Glutamatergic neuron (in vitro differentiated cells): ENCODE measurements at places on chromosomes 4 and X. TPM values are rescaled to one million over a fixed set of nuclear protein-coding genes. Genes with fewer than 3 reads are reported as not detected.

ASB9 gene
- total RNA-seq, result not detected

SPOCK3 gene
- total RNA-seq, result 26.8 TPM

ARX gene
- 0.98 TPM for total RNA-seq

PHEX gene
- 0.17 TPM for total RNA-seq

DNA sequence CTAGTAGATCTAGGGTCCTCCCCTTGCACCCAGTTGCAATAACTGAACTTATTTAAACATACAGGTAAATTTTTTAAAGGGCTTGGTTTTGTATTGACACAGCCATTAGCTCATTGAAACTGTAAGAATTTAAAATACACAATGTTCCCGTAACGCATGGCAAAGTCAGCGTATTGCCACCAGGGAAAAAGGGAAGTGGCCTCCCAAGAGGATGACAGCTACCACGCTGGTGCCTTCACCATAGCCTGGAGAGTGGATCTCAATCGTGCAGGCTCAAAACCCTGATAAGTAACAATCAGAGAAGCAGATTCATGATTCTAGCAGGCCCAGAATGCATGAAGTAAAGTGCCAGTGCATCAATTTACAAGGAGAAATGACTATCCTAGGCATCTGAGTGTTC, 49.4 kb upstream of the RELL1 start:
- H3K27ac ChIP-seq, result no peak overlapping the region
- peaks cover 2% of the 10 kb centered on the region for H3K4me1 ChIP-seq

RAB40A gene
- 0.47 TPM for total RNA-seq

GLRA3 gene
- not detected for total RNA-seq

DNA sequence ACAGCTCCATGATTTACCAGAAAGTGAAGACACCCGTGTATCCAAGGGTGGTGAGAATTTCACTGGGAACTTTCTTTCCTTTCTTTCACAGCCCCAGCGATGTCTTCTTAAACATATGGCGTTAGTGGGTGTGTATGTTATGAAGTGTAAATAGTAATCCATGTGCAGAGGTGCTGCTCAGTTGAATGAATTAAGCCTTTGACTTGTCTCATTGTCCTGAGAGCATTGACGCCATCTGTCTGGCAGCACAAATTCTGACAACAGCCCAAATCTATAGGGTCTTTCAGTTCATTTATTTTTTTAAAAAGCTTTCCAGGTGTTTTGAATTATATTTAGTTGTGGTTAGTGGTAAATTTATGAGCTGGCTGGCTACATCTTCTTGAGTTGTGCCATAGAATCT, 69.4 kb downstream of the CLCN5 start:
- H3K36me3 ChIP-seq, result no peaks in the 10 kb centered on the region
- peaks cover 13% of the 10 kb centered on the region for H3K4me1 ChIP-seq
- H3K27ac ChIP-seq, result no peak overlapping the region
- H3K27me3 ChIP-seq, result no peaks in the 10 kb centered on the region

DNA sequence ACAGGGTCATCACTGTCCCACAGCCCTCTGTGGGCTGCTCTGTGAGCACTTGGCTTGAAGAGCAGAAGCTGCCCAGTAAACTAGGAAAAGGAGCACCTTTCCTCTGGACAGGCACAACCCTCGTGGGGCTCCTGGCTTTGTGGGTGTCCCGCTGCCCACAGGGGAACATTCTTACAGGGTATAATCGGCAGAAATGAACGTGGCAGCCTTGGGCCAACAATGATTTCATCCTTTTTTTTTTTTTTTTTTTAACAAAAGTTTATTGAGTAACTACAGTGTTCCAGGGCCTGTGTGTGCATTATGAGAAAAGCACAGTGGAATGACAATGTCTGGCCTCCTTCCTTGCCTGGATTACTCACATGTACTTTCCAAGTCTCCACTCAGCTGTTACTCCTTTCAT, 197.2 kb downstream of the PDGFC start:
- H3K4me3 ChIP-seq, result no peak overlapping the region
- H3K27me3 ChIP-seq, result no peaks in the 10 kb centered on the region
- DNase-seq, result no peak
- no peaks in the 10 kb centered on the region for H3K36me3 ChIP-seq

TBX22 gene
- not detected for total RNA-seq

CT45A3 gene
- total RNA-seq, result not detected

DNA sequence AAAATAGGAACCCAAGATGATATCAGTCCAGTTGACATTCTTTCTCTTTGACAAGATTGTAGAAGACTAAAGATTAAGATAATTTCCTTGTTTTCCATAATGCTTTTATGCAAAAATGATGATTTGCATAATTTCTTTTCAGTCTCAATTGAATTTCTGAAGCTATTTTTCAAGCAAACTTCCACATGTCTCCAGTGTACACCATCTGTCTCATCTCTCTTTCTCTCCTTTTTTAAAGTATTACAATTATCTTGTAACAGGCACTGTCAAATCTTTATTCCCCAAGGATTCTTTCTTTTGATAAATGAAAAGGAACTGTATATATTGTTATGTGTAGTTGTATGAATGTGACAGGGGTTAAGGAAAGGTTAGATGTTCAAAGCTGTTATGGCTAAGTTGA, 7.9 kb upstream of the SH3RF1 start:
- no peaks in the 10 kb centered on the region for H3K36me3 ChIP-seq
- DNase-seq, result no peak

DNA sequence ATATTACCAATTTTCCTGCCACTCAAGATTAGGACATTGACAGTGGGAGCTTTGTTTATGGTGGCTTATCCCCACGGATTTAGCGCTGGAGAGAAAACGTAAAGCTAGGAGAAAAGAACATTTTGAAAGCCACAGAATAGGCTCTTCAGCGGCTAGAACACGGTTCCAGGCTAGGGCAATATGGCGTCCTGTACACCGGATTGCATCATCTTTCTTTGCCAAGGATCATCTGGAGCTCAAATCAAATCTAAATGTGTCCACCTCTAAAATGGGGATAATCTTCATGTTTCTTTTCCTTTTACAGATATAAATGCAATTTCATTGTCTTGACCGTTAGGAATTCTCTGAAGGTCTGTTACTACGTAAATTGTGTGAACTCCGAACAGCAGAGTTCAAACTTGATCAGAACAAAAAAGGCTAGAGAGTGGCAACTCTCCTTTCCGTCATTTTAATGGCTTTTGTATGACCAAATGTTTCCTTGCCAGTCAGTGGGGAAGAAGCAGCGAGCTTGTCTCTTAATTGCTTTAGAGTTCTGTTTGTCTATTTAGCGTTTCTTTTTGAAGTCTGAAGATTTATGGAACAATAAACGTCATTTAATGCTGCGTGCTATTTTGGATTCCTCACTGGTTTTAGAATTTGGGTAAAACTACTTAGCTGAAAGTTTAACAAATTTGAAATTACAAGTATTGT, 2.6 kb upstream of the WWC2 start:
- H3K27me3 ChIP-seq, result peaks cover 10% of the 10 kb centered on the region
- H3K4me1 ChIP-seq, result no peaks in the 10 kb centered on the region
- H3K4me3 ChIP-seq, result peak overlapping the region; percentile 76
- DNase-seq, result no peak
- H3K36me3 ChIP-seq, result no peaks in the 10 kb centered on the region

NWD2 gene
- 0.17 TPM for total RNA-seq

DNA sequence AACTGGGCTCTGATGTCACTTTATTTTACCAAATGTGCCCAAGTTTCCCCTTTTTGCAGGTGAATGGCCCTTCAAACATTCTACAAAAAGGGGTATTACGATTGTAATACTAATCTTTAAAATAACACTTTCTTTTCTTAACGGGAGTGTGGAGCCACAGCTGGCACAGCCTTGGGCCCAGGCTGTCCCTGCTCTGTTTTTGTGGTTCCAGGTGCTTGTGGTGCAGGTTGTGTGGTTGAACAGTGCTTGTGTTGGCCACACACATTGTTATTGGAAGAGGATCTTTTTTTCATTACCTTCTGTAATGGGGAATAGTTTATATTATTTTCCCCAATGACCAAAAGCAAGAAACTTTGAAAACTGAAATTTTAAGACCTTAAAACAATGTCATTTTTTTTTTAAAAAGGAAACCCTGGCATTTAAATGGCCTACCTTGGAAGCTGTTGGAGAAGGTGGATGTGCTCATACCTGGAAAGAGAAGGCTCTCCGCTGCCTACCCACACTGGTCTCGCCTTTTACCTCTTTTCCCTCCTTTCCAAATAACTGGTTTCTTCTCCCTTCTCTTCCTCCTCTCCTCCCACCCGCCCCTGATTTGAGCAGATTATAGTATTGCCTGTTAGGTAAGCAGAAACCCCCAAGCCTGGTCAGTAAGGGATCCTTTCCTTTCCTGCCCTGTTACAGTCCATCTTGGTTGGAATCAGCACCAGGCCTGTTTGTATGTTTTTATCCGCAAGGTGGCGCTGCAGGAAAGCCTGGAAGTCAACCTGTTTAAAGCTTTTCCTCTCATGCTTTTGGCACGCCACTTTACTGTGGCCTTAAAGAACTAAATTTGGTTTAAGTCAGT, 28.6 kb downstream of the HADH start:
- peak; percentile 89 for DNase-seq
- no peaks in the 10 kb centered on the region for H3K27me3 ChIP-seq
- H3K4me3 ChIP-seq, result no peak overlapping the region
- no peaks in the 10 kb centered on the region for H3K36me3 ChIP-seq
- H3K4me1 ChIP-seq, result no peaks in the 10 kb centered on the region

DNA sequence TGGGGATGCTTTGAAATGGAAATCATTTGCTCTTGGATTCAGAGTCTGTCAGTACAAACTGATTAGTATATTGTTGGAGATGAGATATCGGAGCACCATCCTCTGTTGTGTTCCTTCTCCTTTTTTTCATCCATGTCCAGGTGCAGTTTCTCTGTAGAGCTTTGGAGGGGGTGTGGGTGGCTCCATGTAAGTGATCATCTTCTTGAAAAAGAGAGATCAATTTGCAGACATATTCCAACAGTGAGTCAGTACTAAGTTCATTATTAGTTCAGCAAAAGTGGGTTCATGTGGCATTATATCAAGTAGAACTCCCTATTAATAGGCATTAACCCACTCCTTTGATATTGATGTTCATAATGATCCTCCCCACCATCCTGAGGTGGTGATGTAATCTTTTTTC, 18.9 kb downstream of the FRAS1 start:
- H3K27ac ChIP-seq, result no peak overlapping the region
- no peak overlapping the region for H3K4me3 ChIP-seq
- peaks cover 29% of the 10 kb centered on the region for H3K4me1 ChIP-seq
- no peak for DNase-seq

MAGED1 gene
- 202 TPM for total RNA-seq

DNA sequence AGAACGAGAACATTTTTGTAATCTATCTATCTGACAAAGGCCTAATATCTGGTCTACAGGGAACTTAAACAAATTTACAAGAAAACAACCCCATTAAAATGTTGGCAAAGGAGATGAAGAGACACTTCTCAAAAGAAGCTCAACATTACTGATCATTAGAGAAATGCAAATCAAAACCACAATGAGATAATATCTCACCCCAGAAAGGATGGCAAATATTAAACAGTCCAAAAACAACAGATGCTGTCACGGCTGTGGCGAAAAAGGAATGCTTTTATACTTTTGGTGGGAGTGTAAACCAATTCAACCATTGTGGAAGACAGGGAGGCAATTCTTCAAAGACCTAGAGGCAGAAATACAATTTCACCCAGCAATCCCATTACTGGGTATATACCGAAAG, 2284.8 kb downstream of the ARAP2 start:
- no peak for DNase-seq
- H3K4me1 ChIP-seq, result no peaks in the 10 kb centered on the region
- H3K27ac ChIP-seq, result no peak overlapping the region
- no peak overlapping the region for H3K4me3 ChIP-seq

DNA sequence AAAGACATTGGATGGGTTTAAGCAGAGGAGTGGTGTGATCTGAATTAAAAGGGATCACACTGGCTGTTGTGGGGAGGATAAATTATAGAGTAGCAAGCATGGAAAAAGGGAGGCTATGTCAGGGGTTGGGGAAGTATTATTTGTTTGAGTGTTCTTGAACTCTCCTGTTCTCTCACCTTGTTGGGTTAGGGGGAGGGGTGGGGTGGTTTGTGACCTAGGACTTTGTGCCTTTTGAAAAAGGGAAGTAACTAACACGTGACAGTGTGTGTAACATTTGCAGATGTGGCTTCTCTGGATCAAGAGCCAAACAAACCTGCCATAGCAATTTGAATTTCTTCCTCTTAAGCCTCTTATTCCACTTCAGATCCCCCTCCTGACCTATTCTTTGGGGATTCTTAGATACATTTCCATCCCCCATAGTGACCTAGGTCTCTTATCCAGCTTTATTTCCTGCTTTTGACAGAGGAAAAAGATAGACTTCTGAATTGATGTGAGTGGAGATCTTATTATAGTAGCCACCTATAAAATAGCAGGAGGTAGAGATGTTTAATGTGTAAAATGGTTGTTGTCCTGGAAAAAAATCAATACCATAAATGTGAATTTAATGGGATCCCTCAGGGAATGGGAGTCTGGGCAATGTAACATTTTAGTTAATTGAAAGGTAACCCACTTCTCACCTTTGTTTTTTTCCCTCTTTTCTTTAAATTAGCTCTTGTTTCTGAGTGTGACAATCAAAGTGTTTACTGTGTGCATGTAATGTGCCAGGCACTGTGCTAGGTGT, 120.4 kb downstream of the CT47B1 start:
- H3K4me3 ChIP-seq, result no peak overlapping the region
- no peaks in the 10 kb centered on the region for H3K36me3 ChIP-seq

SRP72 gene
- 102 TPM for total RNA-seq

DNA sequence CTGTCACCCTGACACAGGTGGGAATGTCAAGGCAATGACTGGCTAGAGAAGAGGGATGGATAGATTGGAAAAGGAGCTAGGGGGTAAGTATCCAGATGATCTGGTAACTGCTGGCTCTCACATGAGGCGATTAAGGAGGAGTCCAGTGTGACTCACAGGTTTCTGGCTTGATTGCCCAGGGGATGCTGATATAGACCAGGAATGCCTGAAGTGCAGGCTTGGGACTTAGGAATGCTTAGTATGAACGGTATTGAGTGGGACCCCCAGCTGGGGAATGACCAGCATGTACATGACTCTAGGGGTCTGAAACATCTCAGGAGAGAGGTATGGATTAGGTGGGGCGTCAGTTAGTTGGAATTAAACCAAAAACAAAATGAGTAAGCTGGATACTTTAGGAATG, 65.8 kb upstream of the PRPS1 start:
- no peaks in the 10 kb centered on the region for H3K36me3 ChIP-seq
- H3K27ac ChIP-seq, result no peak overlapping the region
- no peak for DNase-seq
- peaks cover 11% of the 10 kb centered on the region for H3K4me1 ChIP-seq
- H3K4me3 ChIP-seq, result peak overlapping the region; percentile 20

DNA sequence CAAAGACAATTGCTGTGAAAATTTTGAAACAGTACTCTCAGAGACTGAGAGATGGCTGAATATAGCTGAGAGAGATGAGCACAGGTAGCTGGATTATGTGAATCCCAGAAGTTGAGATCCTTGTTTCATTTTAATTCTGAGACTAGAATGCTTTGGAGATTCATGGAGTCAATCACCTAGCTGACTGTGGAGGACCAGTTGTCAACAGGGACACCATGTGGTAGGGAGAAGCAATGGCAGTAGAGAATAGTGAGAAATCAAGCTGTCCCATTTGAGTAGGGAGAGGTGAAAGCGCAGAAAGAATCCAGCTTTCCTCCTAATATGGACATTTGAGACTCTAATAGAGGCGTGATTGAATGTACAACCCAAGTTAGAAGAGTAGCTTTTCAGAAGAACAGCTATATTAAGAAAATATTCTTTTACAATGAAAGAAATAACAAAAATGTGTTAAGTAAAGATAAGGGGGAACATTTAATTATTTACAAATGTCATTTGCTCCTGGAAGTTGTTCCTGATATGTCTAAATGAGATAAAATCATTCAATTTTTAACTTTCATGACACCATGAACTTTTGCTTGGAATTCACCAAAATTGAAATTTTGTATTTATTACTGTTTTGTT, 30.3 kb upstream of the GLRB start:
- no peak overlapping the region for H3K4me3 ChIP-seq
- no peaks in the 10 kb centered on the region for H3K4me1 ChIP-seq
- peak overlapping the region; percentile 36 for H3K27ac ChIP-seq
- no peak for DNase-seq
- no peaks in the 10 kb centered on the region for H3K27me3 ChIP-seq

USP17L27 gene
- not detected for total RNA-seq
